B cell (primary cell): ENCODE measurements at places on chromosomes 5 and 9. TPM values are rescaled to one million over a fixed set of nuclear protein-coding genes. Genes with fewer than 3 reads are reported as not detected.

DNA sequence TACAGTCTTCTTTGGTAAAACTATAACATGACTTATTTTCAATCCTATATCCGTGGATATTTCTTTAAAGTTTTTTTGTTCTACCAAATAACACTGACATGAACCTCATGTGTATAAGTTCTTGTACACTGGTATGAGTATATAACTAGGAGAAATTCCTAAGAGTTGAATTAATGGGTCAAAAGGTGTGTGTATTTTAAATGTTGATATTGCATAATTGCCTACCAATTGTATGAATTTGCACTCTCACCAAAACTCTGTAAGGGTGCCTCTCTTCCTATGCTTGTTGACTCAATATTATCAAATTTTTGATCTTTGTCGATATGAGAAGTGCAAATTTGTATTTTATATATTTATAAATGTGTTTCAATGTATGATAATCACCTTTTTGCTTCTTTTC lies 22.9 kb upstream of the CCL21 start:
- DNase-seq: no peak

C7 gene
- not detected in 2 replicates for total RNA-seq

PCDHB7 gene
- not detected in 2 replicates for total RNA-seq

ABLIM3 gene
- total RNA-seq: not detected in 2 replicates

GAS1 gene
- 0.15 and 0.39 TPM in 2 replicates for total RNA-seq

- no peak for DNase-seq
Observed at GRCh38 chr5:177487144-177487543, 10.3 kb downstream of the PDLIM7 start.

GRCh38 chr5:167561796-167562195 lies 729.6 kb upstream of the WWC1 start:
- no peak for DNase-seq

- no peak for DNase-seq
Observed at GRCh38 chr9:130172161-130172857, at the start of gene NCS1. NCS1 (plus strand) TSS chr9:130172404; CDS start chr9:130172664, 260 bp downstream.

DNA sequence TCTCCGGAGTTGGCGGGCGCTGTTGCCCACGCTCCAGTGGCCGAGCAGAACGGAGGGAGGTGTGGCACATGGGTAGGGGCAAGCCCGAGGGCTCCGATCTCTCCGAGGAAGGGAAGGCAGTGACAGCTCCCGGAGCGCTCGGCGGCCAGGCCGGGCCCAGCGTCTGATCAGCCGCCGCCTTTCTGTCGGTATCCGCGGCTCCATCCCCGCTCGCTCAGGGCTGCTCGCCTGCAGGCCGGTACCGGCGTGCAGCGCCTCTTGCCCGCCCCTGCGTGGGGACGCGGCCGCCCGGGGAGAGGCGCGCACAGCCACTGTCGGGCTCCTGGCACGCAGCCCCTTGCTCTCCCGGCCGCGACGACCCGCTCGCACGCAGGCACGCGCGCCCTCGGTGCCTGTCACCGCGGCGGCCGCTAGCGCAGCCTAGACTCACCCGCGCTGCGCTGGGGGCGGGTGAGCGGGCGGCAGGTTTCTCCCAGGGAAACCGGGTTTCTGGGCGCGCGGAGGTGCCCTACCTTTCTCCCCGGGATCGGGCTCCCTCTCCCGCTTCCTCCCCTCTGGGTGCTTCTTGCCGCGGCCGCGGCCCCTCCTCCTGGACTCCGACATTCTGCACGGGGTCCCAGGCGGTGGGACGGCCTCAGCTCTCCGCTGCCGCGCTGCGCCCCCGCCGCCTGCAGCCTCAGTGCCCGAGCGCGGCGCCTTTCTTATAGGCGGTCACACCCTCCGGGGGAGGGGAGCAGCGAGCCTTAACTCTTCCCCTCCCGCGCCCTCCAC lies 108.4 kb downstream of the PSD2 start:
- peak; percentile 30 for DNase-seq

QRFP gene
- not detected in 2 replicates for total RNA-seq

DNA sequence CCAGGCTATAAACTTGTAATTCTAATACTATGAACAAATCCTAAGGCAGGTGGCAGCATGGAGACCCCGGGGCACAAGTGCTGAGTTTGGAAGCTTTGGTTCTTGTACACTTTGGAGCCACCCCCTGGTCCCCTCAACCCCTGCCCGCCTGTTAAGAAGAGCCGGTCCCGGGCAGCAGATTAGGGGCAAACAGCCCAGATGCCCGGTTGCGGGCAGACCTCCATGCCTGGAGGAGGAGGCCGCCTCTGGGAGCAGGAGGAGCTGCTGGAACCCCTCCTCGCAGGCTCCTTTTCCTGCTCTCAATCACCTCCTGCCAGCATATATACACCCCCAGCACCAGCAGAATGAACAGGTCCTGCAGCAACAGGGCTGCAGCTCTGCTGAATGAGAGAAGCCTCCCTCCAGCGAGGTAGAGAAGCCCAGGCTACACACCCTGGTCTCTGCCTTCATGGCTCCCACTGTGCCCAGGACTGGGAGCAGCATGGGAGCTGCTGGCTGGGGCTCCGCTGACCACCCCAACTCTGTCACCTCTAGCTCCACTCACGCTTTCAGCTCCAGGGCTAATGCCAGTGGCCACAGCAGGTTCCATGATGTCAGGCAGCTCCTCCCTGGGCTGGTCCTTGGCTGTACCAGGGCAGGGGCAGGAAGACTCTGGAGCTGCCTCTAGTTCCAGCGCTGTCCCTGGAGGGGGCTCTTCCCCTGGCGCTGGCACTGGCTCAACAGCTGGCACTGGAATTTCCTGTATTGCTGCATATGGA lies 1713.5 kb upstream of the ACO1 start:
- DNase-seq: no peak

HMCN2 gene
- total RNA-seq: 0.05 TPM in 1 of 2 replicates, not detected in the other

G3BP1 gene
- total RNA-seq: 159 and 173 TPM in 2 replicates

GRCh38 chr5:18119156-18119785 lies 485.0 kb downstream of the TAF11L14 start:
- DNase-seq: no peak

DNA sequence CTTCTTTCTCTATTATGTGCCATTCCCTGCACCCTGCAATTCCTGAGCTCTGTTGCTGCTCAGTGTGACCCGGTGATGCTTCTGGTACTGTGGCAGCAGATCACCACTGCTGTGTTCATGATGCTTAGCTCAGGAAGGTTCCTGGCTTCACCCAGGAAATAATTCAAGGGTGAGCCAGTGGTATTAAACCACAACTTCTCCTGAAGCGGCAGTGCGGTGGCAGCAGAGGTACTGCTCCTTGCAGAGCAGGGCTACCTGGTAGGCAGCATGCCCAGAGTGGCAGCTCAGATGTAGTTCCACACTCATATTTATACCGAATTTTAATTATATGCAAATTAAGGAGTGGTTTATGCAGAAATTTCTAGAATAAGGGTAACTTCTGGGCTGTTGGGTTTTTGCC lies 213.8 kb upstream of the ZNF608 start:
- no peak for DNase-seq

PPP1R2B gene
- 0.15 and 0.36 TPM in 2 replicates for total RNA-seq

DNA sequence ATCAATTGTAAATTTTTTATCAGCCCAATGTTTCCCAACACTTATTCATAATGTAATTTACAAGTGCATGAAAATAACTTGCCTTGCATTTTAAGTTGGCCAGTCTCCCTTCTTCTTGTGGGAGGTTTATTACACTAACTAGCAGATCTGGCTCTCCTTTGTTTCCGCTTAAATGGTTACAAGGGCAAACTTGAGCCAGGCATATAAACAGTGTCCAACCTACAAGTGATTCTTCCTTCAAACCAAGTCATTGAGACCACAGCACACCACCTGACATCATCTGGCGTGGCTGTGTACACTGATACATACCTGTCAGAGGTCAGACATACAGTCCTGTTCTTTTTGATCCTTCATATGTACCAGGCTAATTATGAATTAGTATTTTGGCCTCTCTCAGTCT lies 80.1 kb downstream of the ALDH1A1 start:
- DNase-seq: no peak

GRM6 gene
- total RNA-seq: not detected in 2 replicates

DNA sequence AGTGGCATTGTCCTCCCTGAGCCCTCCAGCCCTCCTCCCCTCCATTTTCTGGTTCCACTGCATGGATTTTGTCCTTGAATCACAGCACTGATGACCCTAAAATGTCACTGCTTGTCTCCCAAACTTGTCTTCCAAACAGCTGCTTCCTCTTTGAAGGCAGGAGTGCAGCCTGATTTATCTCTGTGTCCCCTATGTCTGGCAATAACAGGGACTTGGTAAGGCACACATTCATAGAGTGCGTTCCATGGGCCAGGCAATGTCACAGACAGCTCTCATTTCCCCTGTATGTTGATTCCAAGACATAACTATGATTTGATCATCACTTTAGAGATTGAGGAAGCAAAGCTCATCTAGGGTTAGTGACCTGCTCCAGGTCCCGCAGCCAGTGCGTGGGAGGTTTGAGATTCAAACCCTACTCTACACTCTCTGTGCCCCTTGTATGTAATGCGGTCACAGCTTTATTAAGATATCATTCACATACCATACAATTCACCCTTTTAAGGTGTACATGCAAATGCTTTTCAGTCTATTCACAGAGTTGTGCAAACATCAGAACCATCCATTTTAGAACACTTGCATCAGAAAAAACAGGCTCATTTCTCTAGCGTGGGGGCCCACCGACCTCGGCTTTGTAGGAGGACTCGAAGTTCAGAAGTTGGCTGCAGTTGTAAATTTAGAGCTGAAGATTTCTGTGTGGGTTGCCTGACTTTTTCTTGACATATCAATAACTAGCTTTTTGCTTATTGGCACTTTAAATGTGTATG lies 28.4 kb upstream of the BOD1 start:
- DNase-seq: no peak

CCDC183 gene
- total RNA-seq: 1.0 and 1.8 TPM in 2 replicates

DNA sequence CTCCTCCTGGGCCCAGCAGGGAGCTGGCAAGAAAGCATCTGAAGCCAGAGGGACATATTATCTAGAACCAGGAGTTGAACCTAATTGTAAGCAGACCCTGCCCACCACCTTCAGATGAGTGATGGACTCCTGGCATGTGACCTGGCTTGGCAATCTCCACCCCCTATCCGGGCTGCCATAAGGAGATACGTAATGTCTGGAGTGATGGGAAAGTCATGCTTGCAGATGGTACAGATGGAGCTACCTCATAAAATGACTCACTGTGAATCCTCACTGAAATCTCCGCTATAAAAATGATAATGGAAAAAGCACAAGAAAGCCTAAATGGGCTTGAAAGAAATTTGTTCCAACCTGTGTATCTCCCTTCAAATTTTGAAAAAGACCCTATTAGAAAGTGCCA lies 157.5 kb downstream of the DMRT2 start:
- no peak for DNase-seq

GRCh38 chr9:14218253-14218652 lies 95.7 kb downstream of the NFIB start:
- no peak for DNase-seq

DNA sequence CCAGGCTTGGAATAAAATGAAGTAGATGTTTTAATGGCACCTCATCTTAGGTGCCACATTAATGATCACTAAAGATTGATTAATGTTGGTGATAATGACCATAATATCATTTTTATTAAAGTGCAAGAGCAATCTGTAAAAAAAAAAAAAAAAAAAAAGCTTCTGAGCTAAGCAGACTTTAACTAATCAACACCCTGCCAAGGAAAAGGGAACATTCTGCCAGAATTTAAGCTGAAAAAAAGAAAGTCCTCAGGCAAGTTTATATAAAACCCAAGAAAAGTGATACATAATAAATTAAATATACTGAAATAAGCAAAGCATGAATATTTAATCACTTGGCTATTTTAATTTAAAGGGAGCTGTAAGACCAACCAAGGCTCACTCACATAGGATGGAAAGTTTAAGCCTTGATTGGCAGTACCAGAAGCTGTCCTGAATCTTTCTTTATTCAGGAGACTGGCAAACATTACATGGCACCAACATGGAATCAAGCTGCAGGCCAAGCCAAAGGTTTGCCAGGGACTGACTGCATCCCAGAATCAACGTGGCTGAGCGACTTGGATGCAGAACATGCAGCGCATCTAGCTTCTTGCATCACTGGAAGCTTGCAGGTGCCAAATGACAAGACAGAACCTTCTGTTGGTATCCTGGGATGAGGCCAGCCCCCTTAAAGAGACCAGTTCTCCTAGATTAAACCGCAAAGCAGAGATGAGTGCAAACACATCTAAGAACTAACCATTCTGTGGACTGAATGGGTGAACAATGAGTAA lies 413.6 kb downstream of the ENC1 start:
- DNase-seq: no peak

CDH9 gene
- total RNA-seq: not detected in 2 replicates

GRCh38 chr9:125540497-125540896 lies 166.5 kb downstream of the MAPKAP1 start:
- no peak for DNase-seq

PCDHB2 gene
- not detected in 2 replicates for total RNA-seq

DNA sequence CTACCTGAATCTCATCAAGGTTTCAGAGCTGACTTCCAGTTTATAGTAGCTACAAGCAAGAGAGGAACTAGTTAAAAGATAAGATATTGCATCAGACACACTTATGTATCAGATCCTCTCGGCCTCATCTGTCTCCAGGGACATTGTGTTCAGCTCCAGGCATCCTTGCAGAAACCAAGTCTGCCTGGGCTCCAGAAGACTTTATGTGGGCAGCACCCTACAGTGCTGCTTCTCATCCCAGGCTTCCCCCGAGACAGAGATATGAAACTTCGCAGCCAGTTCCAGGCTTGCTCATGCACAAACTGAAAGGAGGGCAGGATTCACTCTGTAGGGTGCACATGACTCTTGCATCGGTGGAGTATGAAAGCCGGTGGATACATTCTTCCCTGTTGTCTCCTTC lies 33.9 kb upstream of the FOXB2 start:
- no peak for DNase-seq

GRCh38 chr5:20445326-20445860 lies 457.4 kb upstream of the CDH18 start:
- DNase-seq: no peak

GRCh38 chr9:100354121-100354800 lies 1.5 kb upstream of the TEX10 start:
- peak; percentile 22 for DNase-seq

- DNase-seq: no peak
Observed at GRCh38 chr5:41281215-41281810, 68.0 kb upstream of the C6 start.

DNA sequence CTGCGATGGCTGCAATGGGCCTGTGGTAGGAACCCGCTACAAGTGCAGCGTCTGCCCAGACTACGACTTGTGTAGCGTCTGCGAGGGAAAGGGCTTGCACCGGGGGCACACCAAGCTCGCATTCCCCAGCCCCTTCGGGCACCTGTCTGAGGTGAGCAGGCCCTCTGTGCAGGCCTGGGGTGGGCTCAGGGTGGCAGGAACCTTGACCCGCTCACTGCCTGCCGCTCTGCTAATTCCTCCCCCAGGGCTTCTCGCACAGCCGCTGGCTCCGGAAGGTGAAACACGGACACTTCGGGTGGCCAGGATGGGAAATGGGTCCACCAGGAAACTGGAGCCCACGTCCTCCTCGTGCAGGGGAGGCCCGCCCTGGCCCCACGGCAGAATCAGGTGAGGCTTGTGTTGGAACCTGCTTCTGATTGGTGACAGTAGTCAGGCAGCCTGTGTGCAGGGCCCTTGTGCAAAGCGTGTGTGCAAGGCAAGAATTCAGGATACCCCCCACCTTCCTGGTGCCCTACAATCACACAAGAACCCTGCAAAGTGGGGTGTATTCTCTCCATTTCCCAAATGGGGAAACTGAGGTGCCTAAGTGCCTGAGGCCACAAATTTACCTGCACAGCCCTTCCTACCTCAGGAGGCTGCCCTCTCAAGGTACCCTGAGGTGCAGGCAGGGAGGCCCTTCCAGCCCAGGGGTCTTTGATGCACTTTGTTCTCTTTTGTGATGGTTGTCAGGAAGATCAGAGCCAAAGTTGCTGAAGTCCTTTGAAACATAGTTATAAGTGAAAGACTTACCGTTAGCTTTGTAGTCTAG lies 3.4 kb downstream of the SQSTM1 start:
- DNase-seq: no peak

SNX18 gene
- total RNA-seq: 31.6 and 34.2 TPM in 2 replicates

GRCh38 chr5:118111956-118112355 lies 876.4 kb downstream of the DTWD2 start:
- no peak for DNase-seq
